ENCODE measurements at places on chromosomes 16 and 17.

GRCh38 chr16:35185366-35186044 lies 1726.1 kb downstream of the TP53TG3F start:
- no peak for DNase-seq

- DNase-seq = no peak
These were observed 89.8 kb upstream of the ZNF750 start for GRCh38 chr17:82929676-82930042.

DNA sequence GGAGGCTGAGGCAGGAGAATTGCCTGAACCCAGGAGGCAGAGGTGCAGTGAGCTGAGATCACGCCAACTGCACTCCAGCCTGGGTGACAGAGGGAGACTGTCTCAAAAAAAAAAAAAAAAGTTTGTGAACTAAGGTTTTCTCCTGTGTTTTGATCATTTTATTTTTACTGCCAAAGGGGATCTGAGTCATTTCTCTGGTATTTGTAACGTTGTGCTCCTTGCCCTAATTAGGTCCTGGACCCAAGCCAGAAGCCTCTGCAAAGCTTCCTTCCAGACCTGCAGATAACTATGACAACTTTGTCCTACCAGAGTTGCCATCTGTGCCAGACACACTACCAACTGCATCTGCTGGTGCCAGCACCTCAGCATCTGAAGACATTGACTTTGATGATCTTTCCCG lies 32.1 kb downstream of the IST1 start:
- no peak for DNase-seq

GRCh38 chr17:50922721-50923405 lies 56.7 kb upstream of the TOB1 start:
- no peak for DNase-seq

DNA sequence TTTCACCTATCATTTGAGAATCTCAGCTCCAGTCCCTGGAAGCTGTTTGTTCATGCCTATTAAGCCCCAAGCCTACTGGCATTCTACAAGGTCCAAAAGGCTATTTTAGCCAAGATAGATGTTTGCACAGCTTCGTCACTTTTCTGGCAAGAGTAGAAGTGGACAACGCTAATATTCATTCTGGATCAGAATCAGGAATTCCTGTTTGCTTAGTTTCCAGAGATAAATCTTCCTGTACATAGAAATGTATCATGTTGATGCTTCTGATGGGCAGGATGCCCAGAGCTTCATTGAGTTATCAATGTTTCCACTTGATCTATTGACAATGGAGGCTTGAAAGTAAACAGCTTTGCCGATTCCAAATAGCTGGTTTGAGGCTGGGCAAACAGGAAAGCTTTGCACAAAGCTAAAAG lies 260.7 kb upstream of the CA10 start:
- DNase-seq = no peak

GRCh38 chr17:54494721-54495715 lies 405.6 kb upstream of the TOM1L1 start:
- peak; percentile 49 for DNase-seq

DNA sequence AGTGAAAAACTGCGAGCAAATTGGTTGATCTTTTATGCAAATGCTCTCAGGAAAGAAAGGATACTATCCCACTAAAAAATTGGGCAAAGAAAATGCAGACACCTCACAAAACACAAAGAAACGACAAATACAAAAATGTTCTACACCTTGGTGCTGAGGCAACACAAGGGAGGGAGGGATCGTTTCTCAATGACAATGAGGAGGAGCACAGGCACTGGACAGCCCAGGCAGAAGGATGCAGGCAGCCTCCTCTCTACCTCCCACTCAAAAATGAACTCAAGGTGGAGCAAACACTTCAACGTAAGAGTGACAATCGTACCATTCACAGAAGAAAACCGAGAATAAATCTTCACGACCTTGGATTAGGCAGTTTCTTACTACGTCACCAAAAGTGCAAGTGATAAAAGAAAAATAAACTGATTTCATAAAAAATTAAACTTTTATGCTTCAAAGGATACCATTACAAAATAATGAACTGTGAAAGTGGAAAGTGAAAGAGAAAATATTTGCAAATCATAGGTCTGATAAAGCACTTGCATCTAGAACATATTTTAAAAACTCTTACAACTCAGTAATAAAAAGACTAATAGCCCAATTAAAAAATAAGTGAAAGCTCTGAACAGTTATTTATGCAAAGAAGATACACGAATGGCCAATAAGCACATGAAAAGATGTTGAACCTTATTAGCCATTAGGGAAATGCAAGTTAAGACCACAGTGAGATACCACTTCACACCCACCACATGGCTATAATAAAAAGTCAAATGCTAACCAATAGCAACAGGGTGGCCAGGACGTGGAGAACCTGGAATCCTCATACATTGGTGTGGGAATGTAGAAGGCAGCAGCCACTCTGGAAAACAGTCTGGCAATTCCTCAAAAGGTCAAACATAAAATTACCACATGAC lies 80.8 kb upstream of the TRAP1 start:
- no peak for DNase-seq

- peak; percentile 54 for DNase-seq
These were observed 43.7 kb downstream of the TMEM132E start for GRCh38 chr17:34622862-34623623.

DNA sequence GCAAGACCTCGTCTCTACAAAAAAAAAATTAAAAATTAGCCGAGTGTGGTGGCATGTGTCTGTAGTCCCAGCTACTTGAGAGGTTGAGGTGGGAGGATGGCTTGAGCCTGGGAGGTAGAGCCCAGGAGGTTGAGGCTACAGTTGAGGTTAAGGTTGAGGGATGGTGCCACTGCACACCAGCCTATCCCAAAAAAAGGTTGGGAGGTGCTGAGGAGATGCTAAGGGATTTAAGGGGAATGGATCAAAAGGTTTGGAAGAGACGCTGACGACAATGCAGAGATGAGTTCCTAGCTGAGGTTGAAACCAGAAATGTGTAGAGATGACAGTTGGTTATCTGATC lies 4.7 kb upstream of the NSMCE1 start:
- no peak for DNase-seq

GRCh38 chr16:89040391-89040790 lies 53.3 kb upstream of the ACSF3 start:
- no peak for DNase-seq

- no peak for DNase-seq
These were observed 7.4 kb downstream of the GFAP start for GRCh38 chr17:44907729-44908470.

DNA sequence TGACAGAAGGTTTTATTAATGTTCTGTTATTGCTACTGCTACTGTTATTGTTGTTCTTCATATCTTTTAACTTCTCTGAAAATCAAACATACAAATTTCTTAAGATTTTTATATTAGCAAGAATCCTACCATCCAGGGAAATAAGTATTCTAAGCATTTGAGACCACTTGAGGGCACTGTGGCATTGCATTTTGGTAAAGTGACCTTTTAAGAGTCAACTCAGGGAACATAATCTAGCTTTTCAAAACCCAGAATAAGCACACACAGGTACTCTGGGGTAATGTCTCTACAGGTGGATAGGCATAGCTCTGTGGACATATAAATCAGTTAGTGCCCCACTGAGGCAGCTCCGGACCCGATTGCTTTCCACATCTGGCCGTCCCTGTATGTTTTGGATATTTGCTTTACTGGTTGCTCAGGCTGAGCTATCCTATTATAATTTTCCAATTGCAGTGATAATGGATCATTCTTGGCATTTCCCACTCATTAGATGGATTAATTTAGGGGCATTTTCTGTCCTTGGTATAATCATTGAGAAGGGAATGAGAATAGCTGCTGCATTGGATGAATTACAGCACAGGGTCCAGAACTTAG lies 1425.1 kb upstream of the CDH8 start:
- DNase-seq = peak; percentile 67

GRCh38 chr16:85395913-85396878 lies 216.9 kb upstream of the GSE1 start:
- DNase-seq = no peak

DNA sequence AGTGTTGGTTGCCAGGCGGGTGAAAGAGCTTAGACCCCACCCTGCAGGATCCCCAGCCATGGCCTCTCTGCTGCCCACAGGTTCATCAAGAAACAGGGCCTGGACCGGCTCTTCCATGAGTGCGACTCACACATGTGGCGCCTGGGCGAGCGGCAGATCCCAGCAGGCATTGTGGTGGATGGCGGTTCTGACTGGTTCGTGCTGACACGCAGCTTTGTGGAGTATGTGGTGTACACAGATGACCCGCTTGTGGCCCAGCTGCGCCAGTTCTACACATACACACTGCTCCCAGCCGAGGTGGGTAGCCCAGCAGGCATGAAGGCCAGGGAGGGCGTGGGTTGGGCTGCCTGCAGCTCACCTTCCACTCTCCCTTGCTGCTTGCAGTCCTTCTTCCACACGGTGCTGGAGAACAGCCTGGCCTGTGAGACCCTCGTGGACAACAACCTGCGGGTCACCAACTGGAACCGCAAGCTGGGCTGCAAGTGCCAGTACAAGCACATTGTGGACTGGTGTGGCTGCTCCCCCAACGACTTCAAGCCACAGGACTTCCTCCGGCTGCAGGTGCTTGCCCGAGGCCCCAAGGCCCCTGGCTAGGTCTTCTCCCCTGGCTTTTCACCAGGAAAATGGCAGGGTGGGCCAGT lies 9.9 kb downstream of the XYLT2 start:
- DNase-seq = no peak

DNA sequence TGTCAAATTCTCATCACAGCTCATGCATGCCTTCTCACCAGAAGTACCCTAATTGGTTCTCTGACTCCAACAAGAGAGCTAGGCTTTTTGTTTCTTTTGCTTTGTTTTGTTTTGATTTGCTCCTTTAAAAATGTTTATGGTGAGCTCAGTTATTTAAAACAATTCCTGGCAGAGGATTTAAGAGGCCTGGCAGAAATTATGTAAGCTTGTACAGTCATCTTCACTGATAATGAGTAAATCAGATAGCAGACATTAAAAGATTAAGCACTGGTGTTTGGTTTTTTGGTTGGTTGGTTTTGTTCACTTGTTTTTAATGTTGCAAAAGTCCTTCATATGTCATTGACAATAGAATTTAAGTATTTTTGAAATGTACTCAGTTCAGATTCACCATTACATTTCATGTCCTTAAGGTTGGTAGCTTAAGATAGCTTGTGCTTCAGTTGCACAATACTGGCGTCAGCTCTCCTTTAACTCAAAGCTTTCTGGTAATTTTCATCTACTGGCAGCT lies 378.9 kb downstream of the CDH13 start:
- no peak for DNase-seq

DNA sequence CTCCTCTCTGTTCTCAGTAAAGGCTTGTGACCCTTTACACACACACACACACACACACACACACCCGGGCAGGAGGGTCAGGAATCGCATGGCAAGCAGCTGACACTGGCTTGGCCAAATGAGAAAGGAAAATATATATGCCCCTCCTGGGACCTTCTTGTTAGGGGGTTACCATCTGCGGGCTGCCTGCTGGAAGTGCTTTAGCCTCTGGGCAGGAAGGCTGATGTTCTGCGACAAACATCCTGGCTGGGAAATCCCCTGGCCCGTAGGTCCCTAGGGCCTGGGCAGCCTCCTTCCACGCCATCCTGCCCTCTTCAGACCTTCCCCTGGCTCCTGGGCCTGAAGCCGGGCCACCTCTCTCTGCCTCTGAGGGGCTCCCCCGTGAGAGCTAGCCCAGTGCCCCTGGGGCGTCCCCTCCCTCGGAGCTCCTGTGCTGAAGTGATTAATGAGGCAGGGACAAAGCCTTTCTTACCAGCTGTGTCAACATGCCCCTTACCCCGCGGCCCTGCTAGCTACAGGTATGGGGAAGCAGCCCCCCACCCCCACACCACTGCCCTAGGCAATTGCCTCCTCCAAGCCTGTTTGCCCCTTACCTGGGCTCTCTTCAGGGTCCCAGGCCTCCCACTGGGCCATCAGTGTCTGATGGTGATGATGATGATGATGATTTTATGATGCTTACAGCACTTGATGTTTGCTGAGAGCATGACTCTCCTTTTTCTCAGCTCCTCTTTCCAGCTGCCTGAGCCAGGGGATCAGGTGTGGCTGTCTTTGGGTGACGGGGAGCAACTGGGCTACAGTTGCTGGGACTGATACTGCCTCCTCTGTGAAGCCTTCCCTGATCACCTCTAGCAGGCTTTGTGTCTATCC lies 32.8 kb upstream of the ETV4 start:
- peak; percentile 59 for DNase-seq
